ENCODE measurements at places on chromosomes 6 and 20.

DNA sequence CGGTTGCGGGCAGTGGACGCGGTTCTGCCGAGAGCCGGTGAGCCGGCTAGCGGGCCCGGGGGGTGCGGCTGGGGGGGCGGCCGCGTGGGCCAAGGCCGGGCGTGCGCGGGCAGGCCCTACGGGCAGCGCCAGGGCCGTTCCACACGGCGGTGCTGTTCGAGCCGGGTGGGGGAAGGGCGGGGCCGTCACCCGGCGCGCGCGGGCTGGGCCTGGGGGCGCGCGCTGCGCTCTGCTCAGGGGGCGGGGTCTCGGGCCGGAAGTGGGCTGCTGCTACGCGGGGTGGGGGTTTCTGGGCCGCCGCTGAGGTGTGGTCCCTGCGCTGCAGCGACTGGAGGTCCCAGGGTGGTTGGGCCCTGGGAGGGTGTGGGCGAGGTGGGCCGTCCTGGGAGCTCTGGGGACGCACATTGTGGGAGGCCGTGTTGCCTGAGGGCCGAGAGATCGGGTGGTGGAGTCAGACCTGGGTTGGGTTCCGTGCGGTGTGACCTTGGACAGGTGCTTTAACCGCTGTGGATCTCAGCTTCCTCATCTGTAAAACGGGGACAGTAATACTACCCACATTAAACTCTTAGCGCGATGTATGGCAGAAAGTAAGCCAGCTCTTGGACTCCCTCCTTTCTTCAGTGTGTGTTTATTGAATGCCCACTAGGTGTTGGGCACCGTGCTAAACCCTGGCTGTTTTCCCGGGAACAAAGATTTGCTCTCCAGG, 391 bp downstream of the MAPRE1 start:
- DNase-seq, result no peak

GRCh38 chr6:6246544-6246943, 73.9 kb downstream of the F13A1 start:
- DNase-seq, result no peak

GRCh38 chr6:117469791-117470190, 12.7 kb upstream of the DCBLD1 start:
- DNase-seq, result no peak

GRCh38 chr6:15472621-15473020, 190.2 kb downstream of the DTNBP1 start:
- no peak for DNase-seq

GRCh38 chr6:20246125-20246524, 33.9 kb upstream of the MBOAT1 start:
- DNase-seq, result no peak

GRCh38 chr6:44999066-44999465, 329.1 kb upstream of the RUNX2 start:
- DNase-seq, result no peak

Data from stimulated activated CD8-positive, alpha-beta memory T cell treated with anti-CD3 and anti-CD28 coated beads, Interleukin-4, amount 100 ng/mL, for 1 hour (primary cell).